ENCODE measurements at places on chromosomes 11 and 22.

- no peak for DNase-seq
These were observed 2.8 kb upstream of the ROBO4 start for GRCh38 chr11:124900464-124900863.

DNA sequence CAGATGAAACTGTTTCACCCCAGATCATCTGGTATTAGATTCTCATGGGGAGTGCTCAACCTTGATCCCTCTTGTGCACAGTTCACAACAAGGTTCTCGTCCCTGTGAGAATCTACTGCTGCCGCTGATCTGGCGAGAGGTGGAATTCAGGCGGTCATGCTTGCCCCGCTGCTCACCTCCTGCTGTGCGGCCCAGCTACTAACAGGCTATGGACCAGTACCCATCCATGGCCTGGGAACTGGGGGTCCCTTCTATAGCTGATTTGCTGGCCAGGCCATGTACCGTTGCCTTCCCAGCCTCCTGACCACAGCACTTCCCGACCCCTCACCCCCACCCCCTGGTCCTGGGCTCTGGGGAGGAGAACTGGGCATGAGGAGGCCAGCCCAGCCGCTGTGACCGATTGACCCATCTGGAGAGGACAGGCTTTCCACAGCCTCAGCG lies 2.6 kb downstream of the PHLDA2 start:
- no peak for DNase-seq

- DNase-seq: no peak
These were observed 387.5 kb downstream of the KCNA4 start for GRCh38 chr11:29629286-29629685.

DNA sequence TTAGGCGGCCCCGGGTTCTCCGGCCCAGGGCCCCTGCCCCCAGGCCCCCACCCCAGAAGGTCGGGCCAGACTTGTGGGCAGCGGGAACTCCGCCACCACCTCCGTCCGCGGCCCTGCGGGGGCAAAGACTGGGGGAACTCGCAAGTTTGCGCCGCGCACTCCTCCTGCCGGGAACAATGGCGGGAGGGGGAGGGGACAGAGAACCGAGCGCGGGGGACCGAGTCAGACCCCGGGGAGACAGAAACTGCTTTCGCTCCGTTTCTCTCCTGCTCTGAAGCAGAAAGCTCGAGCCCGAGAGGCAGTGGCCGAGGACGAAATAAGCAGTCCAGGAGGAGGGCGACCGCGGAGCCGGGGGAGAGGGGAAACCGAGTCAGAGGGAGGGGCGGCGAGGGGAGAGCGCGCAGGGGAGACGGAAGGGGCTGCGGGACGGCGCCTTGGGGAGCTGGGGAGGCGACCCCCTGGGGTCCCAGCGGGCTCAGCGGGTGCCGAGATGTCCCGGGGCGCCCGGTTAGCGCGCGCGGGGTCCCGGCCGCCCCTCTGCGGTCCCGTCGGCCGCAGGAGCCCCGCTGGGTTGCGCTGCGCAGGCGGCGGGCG lies 555 bp downstream of the TP53I11 start:
- DNase-seq: no peak

DNA sequence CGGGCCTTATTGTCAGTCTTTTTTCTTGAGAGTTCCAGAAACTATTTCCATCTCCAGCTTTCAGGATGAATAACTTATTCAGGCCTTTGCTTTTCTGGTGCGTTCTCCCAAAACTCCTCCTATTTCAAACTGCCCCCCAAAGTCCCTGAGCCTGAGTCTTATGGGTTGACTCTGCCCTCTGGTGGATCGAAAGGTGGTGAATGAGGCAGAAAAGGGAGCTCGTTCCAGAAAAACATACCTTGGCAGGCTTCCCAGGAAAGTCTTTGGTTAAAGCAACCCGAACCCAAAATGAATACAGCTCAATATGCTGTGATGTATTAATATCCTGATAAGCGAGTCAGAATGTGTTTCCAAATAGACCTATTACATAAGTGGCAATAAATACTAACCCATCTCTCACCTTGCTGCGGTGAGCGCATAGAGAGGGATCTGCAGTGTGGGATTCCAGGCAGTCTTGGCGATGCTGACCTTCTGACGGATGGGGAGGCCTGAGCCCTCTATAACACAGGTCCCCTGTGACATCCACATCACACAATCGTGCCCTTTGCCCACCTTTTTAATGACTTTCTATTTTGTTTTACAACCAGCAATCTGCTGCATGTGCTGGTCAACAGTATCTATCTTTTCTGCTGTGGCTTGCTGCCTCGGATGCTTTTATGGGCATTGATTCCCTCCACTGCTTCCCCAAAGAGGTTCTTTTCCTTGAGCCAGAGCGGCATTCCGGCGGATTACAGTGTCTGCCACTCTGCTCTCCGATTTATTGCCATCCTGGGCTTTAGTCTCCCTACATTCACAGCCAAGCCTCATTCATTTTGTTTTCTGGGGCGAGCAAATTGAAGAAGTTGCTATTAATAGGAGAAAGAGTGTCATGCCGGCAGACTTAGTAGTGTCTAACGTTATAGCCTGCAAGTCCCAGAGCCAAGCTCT lies 756.8 kb downstream of the NTM start:
- no peak for DNase-seq

DNA sequence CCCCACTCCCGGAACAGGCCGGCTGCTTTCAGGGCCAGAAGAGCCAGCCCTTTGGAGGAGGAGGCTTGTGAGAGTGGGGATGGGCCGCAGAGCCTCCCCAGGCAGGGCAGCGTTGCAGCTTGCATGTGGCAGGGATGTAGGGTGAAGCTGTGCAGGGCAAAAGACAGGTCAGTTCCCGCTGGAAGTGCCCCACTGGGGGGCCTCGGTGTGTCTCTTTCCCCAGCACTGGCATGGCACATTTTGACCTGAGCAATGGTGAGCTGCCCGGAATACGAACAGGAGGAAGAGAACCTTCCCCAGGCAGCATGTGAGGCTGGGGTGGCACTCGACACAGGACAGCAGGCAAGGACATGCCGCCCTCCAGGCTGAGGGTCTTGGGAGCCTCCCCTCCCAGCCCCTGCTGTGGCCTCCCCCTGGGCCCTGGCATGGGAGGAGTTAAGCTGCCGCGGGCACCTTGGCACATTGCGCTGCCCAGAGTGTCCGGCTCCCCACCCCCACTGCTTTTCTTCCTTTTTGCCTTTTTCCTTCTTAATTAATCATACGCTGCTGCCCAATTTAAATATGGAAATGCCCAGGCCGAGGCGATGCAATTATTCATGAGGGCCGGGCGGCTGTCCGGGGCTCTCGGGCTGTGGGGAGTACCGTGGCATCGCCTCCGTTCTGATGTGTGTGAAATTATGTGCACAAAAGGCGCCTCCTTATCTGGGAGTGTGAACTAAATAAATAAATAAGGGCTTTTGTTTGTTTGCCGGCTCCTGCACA lies 76.0 kb upstream of the WNT7B start:
- no peak for DNase-seq
